ENCODE measurements at places on chromosomes 2 and 18.
A peak's percentile ranks its signal among the peaks of the same experiment; 100 is the strongest.

- no peak for DNase-seq
Measured at GRCh38 chr2:138327967-138328366, 173.6 kb upstream of the SPOPL start.

GRCh38 chr2:111653103-111653624, 230.8 kb downstream of the ANAPC1 start:
- DNase-seq: no peak

DNA sequence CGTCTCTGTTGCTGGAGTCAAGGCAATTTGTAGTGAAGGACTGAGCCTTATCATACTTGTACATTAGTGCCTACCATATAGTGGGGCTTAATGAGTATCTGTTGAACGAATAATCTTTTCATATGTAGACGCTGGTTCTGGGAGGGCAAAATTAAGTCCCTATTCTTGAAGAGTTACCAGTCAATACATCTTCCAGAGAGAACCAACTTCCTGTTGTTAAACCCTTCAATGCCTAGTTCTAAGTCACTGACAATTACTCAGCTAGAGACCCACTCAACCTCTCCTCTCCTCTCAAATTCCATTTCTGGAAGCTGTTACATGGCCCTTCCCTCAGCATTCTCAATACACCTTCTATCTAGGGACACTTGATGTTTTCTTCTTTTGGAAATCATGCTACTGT, 1.1 kb upstream of the MOB4 start:
- DNase-seq: no peak

DNA sequence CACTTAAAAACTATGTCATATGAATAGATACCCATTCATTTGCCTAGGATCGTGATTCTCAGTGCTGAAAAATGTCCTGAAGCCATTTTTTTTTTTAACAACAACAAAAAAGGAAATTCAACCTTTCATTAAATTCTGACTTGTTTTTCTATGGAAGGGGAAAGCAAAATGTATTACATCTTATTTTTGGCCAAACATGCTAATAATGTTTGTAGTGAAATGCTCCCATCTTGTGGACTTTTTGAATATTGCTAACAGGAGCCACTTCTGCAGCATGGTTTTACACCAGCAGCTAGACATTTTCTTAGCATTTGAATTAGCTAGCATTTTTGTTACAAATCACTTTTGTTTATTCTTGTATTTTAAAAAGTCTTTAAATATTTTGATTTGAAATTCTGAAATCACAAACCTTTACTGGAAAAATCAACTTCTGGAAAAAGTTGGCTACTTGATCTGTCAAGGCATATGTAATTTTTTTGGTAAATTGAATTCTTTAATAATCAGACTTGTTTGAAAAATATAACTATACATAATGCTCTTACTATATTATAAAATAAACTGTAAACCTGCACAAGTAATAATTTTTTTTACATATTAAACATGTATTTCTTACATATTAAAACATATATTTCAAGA, 75.8 kb downstream of the KIDINS220 start:
- no peak for DNase-seq

- DNase-seq: no peak
Measured at GRCh38 chr18:57422313-57422872, 12.8 kb upstream of the ONECUT2 start.

- no peak for DNase-seq
Measured at GRCh38 chr2:202909394-202910192, 1.9 kb downstream of the WDR12 start.

- DNase-seq: no peak
Measured at GRCh38 chr2:109067631-109068125, 61.3 kb upstream of the SH3RF3 start.

DNA sequence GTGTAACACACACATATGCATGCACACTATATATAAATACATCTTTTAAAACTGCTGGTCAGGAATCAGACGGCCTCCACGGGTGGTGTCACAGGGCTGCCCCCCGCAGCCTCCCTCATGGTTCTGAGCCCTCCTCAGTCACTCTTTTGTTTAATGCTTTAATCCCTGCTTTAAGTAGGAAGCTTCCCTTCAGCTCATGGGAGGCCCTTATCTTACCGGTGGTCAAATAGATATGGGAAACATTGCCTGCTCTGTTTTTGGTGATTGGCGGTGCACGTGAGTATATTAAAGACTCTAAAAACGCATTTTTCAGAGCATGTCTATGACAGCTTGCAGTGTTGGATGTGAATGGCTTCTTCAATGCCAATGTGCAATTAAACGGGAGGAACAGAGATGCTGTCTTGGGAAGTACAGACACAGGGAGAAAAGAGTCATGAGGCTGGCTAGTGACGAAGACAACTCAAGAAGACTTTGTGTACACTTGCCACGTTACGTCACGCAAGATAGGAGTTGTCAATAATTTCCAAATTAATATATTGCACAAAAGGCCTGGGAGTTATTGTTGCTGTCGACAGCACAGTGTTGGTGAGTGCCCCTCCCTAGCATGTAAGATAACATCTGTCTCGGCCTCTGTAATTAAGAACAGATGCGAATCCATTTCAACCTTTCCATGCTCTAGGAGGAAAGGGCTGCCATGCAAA, 23.3 kb downstream of the GNLY start:
- no peak for DNase-seq

- no peak for DNase-seq
Measured at GRCh38 chr2:10444463-10444862, 3.7 kb downstream of the ODC1 start.

DNA sequence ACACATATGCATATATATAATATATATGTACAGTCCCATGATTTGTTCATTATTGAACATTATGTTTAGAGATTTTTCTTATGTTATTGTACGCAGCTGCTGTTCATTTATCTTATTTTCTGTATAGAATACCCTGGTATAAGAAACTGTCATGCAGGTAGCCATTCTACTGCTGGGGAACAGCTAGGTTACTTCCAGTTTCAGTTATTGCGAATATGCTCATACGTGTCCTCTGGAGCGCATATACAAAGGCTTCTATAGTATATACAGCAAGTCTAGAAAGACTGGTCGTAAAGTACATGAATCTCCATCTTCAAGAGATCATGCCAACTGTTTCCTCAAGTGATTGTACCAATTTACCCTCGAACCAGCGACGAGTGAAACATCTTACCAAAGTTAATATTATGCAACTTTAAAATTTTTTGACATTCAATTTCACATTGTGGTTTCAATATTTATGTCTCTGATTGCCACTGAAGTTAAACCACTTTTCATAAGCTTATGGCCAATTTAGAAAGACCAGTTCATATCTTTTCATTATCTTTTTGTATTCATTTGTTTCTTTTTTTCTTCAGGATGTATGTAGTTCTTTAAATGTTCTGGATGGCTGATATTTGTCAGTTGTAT, 53.5 kb downstream of the RDH14 start:
- no peak for DNase-seq

GRCh38 chr18:42187611-42188380, 232.8 kb downstream of the PIK3C3 start:
- DNase-seq: no peak

DNA sequence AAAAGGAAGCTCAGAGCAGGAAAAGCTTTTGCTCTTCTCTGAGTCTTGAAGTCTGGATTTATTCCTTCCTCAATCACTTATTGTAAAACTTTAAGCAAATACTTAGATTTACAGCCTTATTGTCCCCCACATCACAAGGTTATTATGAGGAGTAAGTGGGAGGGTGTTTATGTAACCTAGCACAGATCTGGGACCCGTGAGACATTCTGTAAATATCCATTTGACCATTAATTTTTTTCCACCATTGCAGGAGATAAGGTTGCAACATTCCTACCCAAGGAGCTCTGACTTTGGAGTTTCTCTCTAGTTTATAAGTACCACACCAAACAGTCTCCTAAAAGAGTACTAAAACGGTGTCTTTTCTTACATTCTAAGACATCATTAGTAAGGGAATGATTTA, 52.1 kb upstream of the CTIF start:
- peak; percentile 62 for DNase-seq

DNA sequence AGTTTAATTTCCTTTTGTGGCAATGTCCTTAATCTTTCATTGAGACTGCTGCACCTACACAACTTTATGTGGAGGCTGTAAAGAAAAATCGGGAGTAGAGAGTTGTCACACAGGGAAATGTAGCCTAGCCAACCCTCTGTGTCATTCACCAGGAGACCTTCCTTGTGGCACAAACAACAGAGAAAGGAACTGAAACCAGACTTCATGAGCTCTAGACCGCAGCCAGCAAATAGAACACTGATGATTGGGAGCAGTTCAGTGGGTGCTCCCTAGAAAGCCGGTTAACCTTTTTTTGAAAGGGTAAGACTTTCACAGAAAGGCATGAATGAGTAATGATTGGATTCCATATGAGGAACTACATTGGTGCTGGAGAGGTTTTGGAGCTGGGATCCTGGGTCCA, 1752.4 kb upstream of the CELF4 start:
- DNase-seq: no peak

DNA sequence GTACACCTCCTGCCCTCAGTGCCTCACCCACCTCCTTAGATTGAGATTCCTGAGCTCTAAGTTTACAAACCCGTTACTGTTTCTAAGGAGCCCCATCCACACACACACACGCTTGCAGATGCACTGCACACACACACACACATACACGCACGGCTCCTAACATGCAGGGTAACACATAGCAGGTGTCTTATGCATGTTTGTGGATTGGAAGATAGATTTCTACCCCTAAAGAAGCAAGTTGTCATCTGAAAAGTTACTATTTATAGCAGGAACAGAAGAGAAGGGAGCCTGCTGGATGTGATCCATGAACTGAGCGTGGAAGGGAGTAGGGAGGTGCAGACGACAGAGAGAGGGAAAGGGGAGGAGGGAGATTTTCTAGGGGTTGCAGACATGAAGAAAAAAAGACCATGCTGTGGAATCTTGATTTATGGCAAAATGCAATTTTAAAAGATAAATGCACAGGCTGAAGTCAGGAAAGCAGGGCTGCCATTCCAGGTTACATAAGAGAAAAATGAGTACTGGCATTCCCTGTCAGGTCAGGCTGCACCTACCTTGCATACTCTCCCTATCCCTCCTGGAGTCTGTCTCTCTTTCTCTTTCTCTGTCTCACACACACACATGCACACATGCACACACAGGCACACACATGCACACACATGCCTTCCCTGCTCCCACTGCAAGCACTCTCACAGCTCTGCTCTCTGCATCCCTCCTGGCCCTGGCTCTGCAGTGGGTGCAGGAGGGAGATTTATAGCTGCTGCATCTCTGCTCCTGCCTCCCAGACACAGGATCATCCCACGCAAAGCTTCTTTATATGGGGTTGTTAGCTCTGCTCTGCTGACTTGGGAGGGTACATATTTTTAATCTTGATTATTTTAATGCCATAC, 192.6 kb upstream of the MYT1L start:
- DNase-seq: no peak

- no peak for DNase-seq
Measured at GRCh38 chr2:52294628-52295027, 1262.7 kb upstream of the NRXN1 start.

DNA sequence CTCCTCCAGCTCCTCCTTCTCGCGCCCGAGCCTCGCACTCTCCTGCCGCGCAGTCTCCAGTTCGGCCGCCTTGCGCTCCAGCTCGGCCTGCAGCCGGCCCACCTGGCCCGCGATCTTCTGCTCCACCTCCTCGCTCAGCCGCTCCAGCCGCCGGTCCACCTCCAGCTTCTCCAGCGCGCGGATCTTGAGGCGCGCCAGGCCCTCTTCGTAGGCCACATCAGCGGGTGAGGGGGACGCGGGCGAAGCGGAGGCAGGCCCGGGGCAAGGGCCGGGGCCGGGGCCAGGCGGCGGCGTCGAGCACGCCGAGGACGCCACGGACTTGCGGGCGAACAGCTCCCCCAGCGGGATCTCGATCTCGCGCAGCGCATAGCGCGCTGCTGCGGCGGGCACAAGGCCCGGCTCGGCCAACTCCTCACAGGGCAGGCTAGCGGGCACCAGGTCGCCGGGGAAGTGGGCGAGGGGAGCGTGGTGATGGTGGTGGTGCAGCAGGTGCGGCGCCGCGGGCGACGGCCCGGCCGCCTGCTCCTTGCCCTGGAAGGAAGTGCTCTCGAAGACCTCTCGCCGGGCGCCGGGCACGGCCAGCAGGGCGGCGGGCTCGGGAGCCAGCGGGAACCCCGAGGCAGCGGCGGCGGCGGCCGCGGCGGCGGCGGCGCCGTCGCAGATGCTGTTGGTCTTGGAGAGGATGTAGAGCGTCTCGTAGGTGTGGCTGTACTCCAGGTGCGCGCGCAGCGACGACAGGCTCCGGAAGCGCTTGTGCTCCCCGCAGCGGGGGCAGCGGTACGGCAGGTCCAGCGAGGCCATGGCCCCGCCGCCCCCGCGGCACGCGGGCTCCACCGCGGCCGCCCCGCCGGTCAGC, 15.2 kb downstream of the FBXO41 start:
- DNase-seq: no peak

DNA sequence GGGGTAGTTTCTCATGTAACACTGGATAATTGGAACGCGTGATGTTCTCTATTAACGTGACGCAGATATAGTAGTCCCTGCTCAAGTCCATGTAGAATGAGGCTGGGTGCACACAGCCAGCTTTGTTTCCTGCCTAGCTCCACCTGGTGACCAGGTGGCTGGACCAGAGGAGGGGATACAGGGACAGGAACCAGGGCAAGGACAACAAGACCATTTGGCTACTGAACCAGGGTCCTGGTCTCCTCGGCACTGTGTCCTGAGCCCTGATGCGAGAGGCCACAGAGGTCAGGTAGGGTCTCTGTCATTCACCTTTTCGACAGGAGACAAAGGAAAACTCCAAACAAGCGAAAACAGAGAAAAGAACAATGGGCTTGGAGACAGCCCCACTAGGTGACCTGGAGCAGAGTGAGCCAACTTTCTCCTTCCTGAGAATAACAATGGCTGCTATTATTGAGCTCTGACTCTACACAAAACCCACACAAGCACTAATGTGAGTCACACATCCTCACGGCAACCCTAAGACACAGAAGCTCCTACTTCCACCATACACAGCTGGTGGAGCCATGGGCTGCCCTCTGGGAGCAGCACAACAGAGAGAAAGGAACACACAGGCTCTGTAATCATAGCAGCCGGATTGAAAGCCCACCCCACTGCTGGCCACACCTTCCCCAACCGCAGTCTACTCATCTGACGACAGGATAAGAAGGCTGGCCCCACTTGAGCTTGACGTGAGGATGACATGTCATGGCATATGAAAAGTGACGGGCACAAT, 67.3 kb upstream of the TEX51 start:
- no peak for DNase-seq

DNA sequence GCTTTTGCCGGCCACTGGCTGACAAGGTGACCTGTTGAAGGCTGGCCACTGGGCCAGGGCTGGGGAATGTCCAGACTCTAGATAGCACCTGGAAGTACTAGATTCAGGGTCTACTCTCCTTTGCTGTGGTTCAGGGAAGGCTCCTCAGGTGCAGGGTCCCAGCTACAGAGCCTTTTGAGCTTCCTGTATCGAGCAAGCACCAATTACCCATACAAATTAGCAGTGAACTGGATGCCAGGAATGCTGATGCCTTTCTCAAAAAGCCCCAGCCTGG, 213.4 kb downstream of the CYP26B1 start:
- DNase-seq: no peak

- DNase-seq: no peak
Measured at GRCh38 chr2:133884739-133885381, 316.6 kb upstream of the NCKAP5 start.
